ENCODE measurements at places on chromosomes 4 and X. TPM values are rescaled to one million over a fixed set of nuclear protein-coding genes. Genes with fewer than 3 reads are reported as not detected.

The ASB12 gene
- not detected for total RNA-seq

The KCTD8 gene
- total RNA-seq: not detected

The SHOX gene
- total RNA-seq: not detected

The CCSER1 gene
- not detected for total RNA-seq

The IBSP gene
- total RNA-seq: not detected

The RTL9 gene
- 0.70 TPM for total RNA-seq

The PDCL2 gene
- not detected for total RNA-seq

The SMIM10L2A gene
- 1.8 TPM for total RNA-seq

The MID1 gene
- total RNA-seq: 5.6 TPM

The ETDB gene
- not detected for total RNA-seq

The GYPE gene
- total RNA-seq: 1.2 TPM

The CSAG1 gene
- total RNA-seq: not detected

The TRIM61 gene
- 2.0 TPM for total RNA-seq

The TLR1 gene
- 0.15 TPM for total RNA-seq
